ENCODE measurements at places on chromosomes 16 and 17. TPM values are rescaled to one million over a fixed set of nuclear protein-coding genes. Genes with fewer than 3 reads are reported as not detected.

Gene TMIGD1
- total RNA-seq = not detected

Gene DLX4
- total RNA-seq = 2.7 TPM

Gene CDH1
- 4.3 TPM for total RNA-seq

Gene SYNGR3
- 7.6 TPM for total RNA-seq

Gene GP2
- total RNA-seq = not detected

Gene WFIKKN1
- 0.10 TPM for total RNA-seq

Gene ABCC6
- total RNA-seq = 0.99 TPM

Gene GAS7
- 0.23 TPM for total RNA-seq

Gene SOX9
- total RNA-seq = 9.5 TPM

Gene OR1A1
- total RNA-seq = not detected

Gene CLEC19A
- total RNA-seq = 0.10 TPM

Gene IRX5
- total RNA-seq = 1.4 TPM

Gene TBC1D3C
- total RNA-seq = not detected

Gene FTSJ3
- 53.1 TPM for total RNA-seq

Gene SEPTIN12
- not detected for total RNA-seq

Gene INTS2
- 16.8 TPM for total RNA-seq

Gene TBC1D3K
- total RNA-seq = not detected

Gene ASPHD1
- total RNA-seq = 23.3 TPM

Gene CACNG1
- 0.21 TPM for total RNA-seq

Gene ACSM5
- not detected for total RNA-seq

Gene KRTAP4-16
- not detected for total RNA-seq

Gene SUMO2
- total RNA-seq = 378 TPM

Gene PRPF8
- 255 TPM for total RNA-seq

Gene CNTNAP1
- 4.7 TPM for total RNA-seq

All from A549 treated with Hydrocortisone at 1 μM for 4 hours (cell line).